Stimulated activated CD4-positive, alpha-beta T cell treated with anti-CD3 and anti-CD28 coated beads, Interleukin-4, amount 100 ng/mL, for 24 hours (primary cell): ENCODE measurements at places on chromosomes 3 and 15.
A peak's percentile ranks its signal among the peaks of the same experiment; 100 is the strongest.

DNA sequence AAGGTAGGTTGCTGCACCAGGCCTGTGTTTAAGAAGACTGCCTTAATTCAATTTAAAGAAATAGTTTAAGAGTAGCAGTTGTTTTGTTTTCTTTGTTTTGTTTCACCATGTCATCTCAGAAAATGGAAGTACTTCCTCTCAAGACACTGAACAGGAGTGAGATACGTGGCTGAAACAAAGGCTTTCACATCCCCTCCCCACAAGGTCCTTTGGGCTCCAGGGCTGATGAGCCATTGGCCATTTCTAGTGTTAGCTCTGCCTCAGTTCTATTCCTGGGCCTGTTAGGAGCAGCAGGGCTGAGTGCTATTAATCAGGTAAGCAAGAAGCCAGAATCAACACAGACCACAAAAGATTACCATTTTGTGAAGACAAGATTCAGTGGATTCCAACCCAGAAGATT, 132.8 kb downstream of the KCNAB1 start:
- no peak for DNase-seq

- no peak for DNase-seq
These were observed 2.5 kb downstream of the SEMA3B start for GRCh38 chr3:50271314-50271936.

GRCh38 chr3:24945563-24945962, 450.9 kb upstream of the THRB start:
- DNase-seq, result no peak

- DNase-seq, result no peak
These were observed 942.1 kb downstream of the AGBL1 start for GRCh38 chr15:87021751-87022150.

DNA sequence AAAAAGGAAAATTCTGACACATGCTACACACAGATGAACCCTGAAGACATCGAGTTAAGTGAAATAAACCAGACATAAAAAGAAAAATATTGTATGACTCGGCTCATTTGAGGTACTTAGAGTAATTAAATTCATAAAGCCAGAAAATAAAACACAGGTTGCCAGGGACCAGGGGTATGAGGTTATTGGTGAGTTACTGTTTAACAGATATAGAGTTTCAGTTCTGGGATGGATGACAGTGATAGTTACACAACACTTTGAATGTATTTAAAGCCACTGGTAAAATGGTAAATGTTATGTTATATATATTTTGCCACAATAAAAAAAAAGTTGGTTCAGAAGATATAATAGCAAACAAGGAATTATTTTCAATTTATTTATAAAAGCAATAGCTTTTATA, 436.1 kb upstream of the WNT5A start:
- DNase-seq, result no peak

- peak; percentile 64 for DNase-seq
These were observed at the start of gene CMTM7 for GRCh38 chr3:32391643-32392535. Gene CMTM7, plus strand, starts transcription at chr3:32391853. Its CDS starts 54 bp downstream, at chr3:32391907.

- no peak for DNase-seq
These were observed 79.0 kb downstream of the NR2F2 start for GRCh38 chr15:96409215-96410138.

DNA sequence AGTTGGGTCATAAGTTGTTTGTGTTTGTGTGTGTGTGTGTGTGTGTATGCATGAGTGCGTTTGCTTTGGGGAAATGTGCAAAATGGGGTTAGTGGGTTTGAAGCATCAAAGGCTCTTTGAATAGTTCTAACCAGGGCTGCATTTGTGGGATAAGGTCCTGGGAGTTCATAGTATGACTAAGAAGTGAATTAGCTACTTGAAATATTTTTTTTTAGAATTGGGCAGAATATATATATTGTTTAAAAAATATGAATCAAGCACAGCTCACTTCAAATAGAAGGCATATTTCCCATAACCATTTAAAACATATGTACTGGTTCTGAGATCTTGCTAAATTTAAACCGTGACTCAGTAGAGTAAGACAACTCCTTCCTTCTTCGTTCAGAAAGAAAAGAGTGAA, 43.1 kb downstream of the IGF2BP2 start:
- DNase-seq, result no peak

GRCh38 chr3:120302361-120302760, 17.3 kb upstream of the GPR156 start:
- DNase-seq, result no peak

DNA sequence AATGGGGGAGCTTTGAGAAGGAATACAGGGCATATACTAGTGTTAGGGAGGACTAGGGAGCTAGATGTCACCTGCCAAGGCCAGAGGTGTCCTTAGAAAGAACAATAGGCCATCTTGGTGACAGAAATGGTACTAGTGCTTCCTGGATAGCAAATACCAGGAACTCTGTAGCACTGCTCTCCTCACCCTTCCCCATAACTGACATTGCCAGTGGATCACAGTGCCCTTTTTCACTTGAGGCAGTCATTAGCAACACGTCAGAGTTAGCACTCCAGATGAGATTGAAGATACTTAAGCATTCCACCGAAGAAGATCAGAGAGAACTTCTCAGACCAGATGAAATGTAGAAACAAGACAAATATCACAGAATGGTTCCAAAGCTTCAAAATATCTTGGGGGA, 103.1 kb upstream of the PDZRN3 start:
- DNase-seq, result no peak

GRCh38 chr15:45287390-45287956, 35.4 kb downstream of the SLC28A2 start:
- DNase-seq, result no peak

- no peak for DNase-seq
These were observed 359.3 kb downstream of the RORA start for GRCh38 chr15:60869851-60870250.

- no peak for DNase-seq
These were observed 7.8 kb upstream of the LPCAT4 start for GRCh38 chr15:34374816-34375215.

GRCh38 chr3:163019260-163019659, 1522.7 kb downstream of the OTOL1 start:
- no peak for DNase-seq

GRCh38 chr15:101126618-101127505, 125.0 kb downstream of the CHSY1 start:
- DNase-seq, result no peak

GRCh38 chr15:96366526-96366877, 36.0 kb downstream of the NR2F2 start:
- no peak for DNase-seq

DNA sequence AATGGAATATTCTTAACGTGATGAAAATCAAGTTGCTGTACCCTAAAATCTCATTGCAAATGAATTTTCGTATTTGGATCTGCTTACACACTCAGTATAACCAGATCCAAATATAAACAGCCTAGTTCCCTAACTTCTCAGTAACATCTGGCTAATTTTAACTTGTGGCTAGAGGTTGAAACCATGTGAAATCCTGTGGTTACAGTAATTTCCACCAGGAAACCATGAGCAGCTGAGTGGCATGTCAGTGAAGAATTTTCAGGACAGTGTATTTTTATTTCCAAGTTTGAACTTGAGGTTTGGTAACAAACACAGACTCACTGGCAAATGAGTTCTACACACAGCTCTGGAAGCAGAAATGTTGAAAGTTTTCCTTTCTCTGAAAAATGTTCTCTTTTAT, 754.1 kb downstream of the NR2F2 start:
- no peak for DNase-seq

DNA sequence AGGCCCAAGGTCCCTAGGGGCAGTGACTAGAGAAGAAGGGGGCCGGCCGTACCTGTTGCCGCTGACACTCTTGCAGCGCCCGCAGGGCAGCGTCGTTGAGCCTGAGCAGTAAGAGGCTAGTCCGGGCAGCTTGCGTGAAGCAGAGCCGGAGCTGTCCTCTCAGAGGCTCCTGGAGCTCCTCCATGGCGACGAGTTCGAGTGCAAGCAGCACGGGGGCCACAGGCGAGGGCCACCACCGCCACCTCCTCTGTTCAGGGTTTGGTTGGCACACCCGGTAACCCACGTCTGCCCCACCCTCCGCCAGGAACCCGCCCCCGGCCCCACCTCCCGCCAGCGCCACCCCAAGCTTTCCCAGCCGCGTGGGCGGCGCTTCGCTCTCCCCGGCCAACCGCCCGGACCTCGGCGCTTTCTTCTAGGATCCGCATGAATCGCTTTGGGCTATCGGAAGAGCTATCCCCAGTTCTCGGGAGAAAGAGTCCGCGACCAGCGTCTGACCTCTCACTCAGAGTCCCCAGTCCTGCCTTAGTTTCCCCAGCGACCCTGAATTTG, at the start of gene ELL3:
Gene ELL3 (minus strand): TSS at position 249 of the 549 bp plus-strand sequence. CDS start 65 bp downstream, at position 184.
- peak; percentile 68 for DNase-seq

DNA sequence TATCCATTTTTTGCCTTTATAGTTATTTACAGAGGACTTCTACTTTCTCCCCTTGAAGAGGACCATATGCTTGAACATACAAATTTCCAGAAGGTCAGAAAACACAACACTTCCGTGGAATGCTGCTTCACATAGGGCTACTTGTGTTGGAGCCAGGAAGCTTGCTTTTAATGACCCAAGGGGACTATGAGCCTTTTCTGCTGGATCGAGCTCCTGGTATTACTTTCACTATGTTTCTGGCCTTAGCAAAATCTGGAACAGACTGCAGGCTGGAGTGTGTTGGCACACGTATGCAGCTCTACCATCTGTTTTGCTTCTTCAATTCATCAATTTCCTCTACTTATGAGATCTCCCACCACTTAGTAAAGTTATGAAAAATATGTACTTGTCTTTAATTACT, 69.3 kb upstream of the CBLB start:
- DNase-seq, result no peak
